CD4-positive, alpha-beta T cell (primary cell): ENCODE measurements at places on chromosomes 16 and 17. TPM values are rescaled to one million over a fixed set of nuclear protein-coding genes. Genes with fewer than 3 reads are reported as not detected.

- H3K4me3 ChIP-seq, result no peak overlapping the region
- no peaks in the 10 kb centered on the region for H3K4me1 ChIP-seq
- H3K27me3 ChIP-seq, result no peaks in the 10 kb centered on the region
- DNase-seq, result no peak
These were observed 102.3 kb downstream of the KCNJ2 start for GRCh38 chr17:70271672-70272071.

GRCh38 chr16:75758215-75758614 lies 31.9 kb upstream of the CPHXL start:
- no peaks in the 10 kb centered on the region for H3K27me3 ChIP-seq
- H3K36me3 ChIP-seq, result no peaks in the 10 kb centered on the region
- peaks cover 6% of the 10 kb centered on the region for H3K4me1 ChIP-seq
- no peak overlapping the region for H3K4me3 ChIP-seq

DNA sequence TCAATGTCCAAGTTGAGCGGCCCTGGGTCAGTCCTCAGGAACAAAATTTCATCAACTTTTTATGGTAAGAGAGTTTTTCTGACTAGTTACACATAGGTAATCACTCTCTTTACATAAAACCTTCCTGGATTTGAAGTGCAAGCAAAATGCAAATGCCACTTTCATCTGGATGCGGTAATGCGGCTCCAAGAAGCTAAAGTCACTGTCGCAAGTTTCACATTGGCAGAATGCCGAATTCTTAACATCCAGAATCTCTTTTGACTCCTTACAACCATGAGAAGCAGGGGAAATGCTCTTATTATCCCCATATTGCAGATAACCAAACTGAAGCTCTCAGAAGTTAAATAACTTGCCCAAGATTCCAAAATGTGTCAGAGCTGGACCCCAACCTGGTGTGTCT lies 30.0 kb downstream of the MRPS23 start:
- H3K27me3 ChIP-seq, result peaks cover 5% of the 10 kb centered on the region
- no peak overlapping the region for H3K4me3 ChIP-seq
- H3K4me1 ChIP-seq, result no peaks in the 10 kb centered on the region
- DNase-seq, result no peak
- no peak overlapping the region for H3K27ac ChIP-seq

- peaks cover 49% of the 10 kb centered on the region for H3K36me3 ChIP-seq
- H3K27ac ChIP-seq, result no peak overlapping the region
- no peak for DNase-seq
- H3K4me1 ChIP-seq, result no peaks in the 10 kb centered on the region
- no peak overlapping the region for H3K4me3 ChIP-seq
- H3K27me3 ChIP-seq, result no peaks in the 10 kb centered on the region
These were observed 87.0 kb downstream of the HELZ start for GRCh38 chr17:67157732-67158639.

Gene OTOP3
- total RNA-seq, result not detected

Gene PIRT
- total RNA-seq, result not detected

GRCh38 chr17:27257031-27257357 lies 36.9 kb upstream of the WSB1 start:
- no peaks in the 10 kb centered on the region for H3K36me3 ChIP-seq
- no peaks in the 10 kb centered on the region for H3K4me1 ChIP-seq
- no peaks in the 10 kb centered on the region for H3K27me3 ChIP-seq
- no peak overlapping the region for H3K4me3 ChIP-seq

- DNase-seq, result no peak
- H3K27me3 ChIP-seq, result no peaks in the 10 kb centered on the region
- H3K36me3 ChIP-seq, result no peaks in the 10 kb centered on the region
- H3K4me3 ChIP-seq, result no peak overlapping the region
These were observed 11.1 kb downstream of the BPTF start for GRCh38 chr17:67836205-67836987.

Gene GCGR
- total RNA-seq, result not detected

DNA sequence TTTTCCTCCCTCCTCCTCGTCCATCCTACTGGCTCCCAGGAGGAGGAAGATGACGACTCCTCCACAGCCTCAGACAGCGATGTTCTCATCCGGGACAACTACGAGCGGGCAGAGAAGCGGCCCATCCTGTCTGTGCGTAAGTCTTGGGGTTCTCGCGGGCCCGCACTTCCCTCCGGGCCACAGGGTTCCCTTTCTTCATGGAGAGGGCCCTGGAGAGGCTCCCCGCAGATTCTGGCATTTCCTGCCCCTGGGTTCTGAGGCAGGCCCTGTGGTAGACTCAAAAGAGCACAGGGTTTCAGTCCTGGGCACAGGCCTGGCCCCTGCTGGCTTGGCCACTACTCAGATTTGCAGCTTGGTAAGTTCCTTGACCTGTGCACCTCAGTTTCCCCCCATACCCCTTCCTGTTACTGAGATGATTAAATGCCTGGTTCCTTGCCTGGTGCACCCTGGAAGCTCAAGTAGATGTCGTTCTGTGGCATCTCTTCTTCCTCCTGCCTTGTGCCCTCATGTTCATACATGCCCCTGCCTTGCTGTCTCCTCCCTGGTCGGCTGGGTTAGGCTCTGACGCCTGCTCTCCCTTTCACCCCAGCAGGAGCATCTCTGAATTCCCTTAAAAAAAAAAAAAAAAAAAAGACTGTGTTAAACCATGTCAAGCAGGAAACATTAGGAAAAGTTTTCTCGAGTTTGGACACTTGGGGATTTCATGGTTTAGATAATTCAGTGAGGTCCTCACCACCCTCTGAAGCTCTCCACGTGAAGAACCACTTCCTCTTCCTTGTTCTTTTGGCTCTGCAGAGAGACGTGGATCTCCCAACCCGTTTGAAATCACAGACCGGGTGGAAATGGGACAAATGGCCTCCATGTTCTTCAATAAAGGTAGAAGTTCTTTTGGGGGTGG lies 14.3 kb upstream of the NAT9 start:
- H3K4me1 ChIP-seq, result peaks cover 41% of the 10 kb centered on the region
- DNase-seq, result no peak
- H3K4me3 ChIP-seq, result no peak overlapping the region
- H3K27me3 ChIP-seq, result no peaks in the 10 kb centered on the region
